A549 treated with DMSO at 1 μM for 4 hours (cell line): ENCODE measurements at places on chromosomes 6 and 20. TPM values are rescaled to one million over a fixed set of nuclear protein-coding genes. Genes with fewer than 3 reads are reported as not detected.

BPIFA1 gene
- total RNA-seq, result not detected in 5 replicates

DSTN gene
- 646 to 804 TPM (median 743 TPM) in 5 replicates for total RNA-seq

CD109 gene
- total RNA-seq, result 23.1 to 42.9 TPM (median 32.3 TPM) in 5 replicates

SLX4IP gene
- 2.1 to 3.6 TPM (median 3.1 TPM) in 5 replicates for total RNA-seq

RBBP9 gene
- 14.7 to 18.5 TPM (median 17.0 TPM) in 5 replicates for total RNA-seq

TM9SF4 gene
- total RNA-seq, result 38.0 to 42.1 TPM (median 40.2 TPM) in 5 replicates

SIRPD gene
- total RNA-seq, result not detected in 5 replicates

TRIM31 gene
- total RNA-seq, result 1.3 to 2.2 TPM (median 1.7 TPM) in 5 replicates

TPBG gene
- total RNA-seq, result 44.6 to 57.0 TPM (median 53.4 TPM) in 5 replicates

FKBP1C gene
- total RNA-seq, result 2.0 to 2.7 TPM (median 2.2 TPM) in 5 replicates

CYP39A1 gene
- total RNA-seq, result 0.05 to 0.28 TPM (median 0.10 TPM) in 4 of 5 replicates, not detected in the other

GINS1 gene
- total RNA-seq, result 29.1 to 39.5 TPM (median 37.9 TPM) in 5 replicates

WTAP gene
- total RNA-seq, result 67.7 to 79.1 TPM (median 74.4 TPM) in 5 replicates

MOG gene
- total RNA-seq, result not detected in 5 replicates

MUC21 gene
- not detected in 5 replicates for total RNA-seq

NRN1 gene
- 0.76 to 1.3 TPM (median 1.1 TPM) in 5 replicates for total RNA-seq

IP6K3 gene
- 0.06 to 0.15 TPM (median 0.09 TPM) in 5 replicates for total RNA-seq

FNDC1 gene
- total RNA-seq, result 0.08 to 0.21 TPM (median 0.14 TPM) in 5 replicates

SLC35F1 gene
- total RNA-seq, result 0.02 TPM in 1 of 5 replicates, not detected in the others

HLA-DRA gene
- not detected in 5 replicates for total RNA-seq

NRSN1 gene
- total RNA-seq, result not detected in 5 replicates

CALHM6 gene
- total RNA-seq, result 0.45 TPM in 1 of 5 replicates, not detected in the others

BMP7 gene
- 0.48 to 0.91 TPM (median 0.76 TPM) in 5 replicates for total RNA-seq

SALL4 gene
- total RNA-seq, result 1.3 to 2.2 TPM (median 1.6 TPM) in 5 replicates

TGM2 gene
- total RNA-seq, result 354 to 502 TPM (median 461 TPM) in 5 replicates
